ENCODE measurements at places on chromosomes 5 and 9.
A peak's percentile ranks its signal among the peaks of the same experiment; 100 is the strongest.

DNA sequence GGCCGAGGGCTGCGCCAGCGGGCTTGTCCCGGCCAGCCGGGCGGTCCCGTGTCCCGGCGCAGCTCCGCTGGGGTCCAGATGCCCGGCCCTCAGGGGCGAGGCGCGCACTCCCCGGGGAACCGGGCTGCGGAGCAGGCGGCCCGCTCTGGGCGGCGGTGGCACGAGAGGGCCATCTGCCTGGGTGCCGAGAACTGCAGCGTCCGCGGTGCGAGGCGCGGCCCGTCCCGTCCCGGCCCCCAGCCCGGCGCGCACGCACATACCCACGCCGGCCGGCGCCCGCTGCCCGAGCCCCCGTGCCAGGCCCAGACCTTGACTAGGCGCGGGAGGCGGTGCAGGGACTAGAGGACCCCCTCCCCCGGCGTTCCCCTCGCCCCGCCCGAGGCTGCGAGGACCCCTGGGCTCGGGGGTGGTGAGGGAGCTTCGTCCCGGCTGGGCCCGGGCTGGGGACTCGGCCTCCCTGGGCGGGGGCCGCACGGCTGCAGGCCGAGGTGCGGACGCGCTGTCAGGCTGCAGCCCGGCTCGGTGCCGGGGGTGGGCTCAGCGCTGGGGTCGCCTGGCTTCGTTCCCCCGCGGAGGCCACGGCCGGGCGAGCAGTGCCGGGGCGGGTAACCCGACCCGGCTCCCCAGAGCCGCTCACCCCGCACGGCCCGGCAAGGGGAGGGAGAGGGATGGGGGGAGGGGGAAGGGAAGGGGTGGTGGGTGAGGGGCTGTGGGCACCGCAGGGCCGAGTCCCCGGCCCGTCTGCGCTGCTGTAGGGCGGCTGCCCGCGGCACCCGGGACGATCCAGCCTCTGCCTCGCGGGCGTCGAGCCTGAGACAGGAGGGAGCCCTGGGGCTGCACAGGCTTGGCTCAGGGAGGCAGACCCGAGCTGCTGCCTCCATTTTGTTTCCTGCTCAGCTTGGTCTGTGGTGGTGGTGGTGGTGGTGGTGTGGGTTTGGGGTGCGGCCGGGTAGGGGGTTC, 1.2 kb upstream of the NSD1 start:
- DNase-seq: no peak

DNA sequence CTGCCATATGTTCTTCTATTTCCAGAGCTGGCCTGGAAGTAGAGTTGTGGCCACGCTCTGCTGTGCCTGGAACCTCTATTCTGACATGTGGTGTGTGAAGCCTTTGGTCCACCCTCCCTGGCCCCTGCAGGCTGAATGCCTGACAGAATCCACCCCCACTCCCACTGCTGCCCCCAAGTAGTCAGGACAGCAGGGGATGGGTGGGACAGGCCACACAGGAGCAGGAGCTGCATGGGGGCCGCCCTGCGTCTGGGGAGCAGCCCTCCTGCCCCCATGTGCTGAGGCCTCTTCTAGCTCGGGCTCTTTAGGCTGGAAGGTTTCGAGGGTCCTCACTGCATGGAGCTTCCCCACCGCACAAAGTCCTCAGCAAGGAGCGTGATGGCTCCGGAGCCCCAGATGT, 32.6 kb upstream of the IRX4 start:
- DNase-seq: no peak

DNA sequence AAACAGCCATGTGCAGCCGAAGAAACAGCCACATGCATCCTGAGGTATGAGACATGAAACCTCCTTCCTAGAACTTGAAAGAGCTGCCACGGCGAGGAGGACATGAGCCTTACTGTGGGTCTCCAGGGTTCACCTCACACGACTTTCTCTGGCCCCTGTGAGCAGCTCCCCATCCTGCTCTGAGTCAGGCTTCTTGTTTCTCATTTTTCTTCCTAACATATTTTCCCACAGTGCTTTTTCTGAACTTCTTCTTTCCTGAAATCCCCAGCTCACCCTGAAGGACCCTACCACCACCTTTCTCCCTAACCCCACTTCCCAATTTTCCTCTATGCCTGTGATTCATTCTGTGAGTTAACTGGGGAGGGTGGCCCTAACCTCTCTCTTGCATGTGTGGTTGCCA, 33.7 kb upstream of the ADRB2 start:
- DNase-seq: no peak

- no peak for DNase-seq
Observed at GRCh38 chr5:112604732-112605630, 132.7 kb upstream of the APC start.

GRCh38 chr5:2153802-2154201, 271.1 kb upstream of the IRX4 start:
- no peak for DNase-seq

GRCh38 chr9:131951905-131952304, 127.8 kb downstream of the MED27 start:
- no peak for DNase-seq

DNA sequence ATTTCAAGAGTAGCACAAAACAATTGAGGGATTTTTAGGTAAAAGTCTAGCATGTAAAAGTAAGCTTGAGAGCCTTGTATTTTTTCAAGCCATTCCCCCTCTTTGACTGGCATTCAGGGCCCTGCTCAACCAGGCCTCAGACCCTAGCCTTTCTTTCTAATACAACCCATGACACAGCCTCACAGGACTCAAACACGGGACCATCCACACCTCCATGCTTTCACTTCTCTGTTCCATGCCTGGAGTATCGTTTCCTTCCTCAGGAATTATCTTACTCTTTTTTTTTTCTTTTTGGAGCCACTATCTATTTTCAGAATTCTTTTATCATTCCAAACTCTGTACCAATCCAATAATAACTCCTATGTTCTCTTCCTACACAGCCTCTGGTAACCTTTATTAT, 560.2 kb upstream of the CLINT1 start:
- no peak for DNase-seq

- peak; percentile 55 for DNase-seq
Observed at GRCh38 chr5:14143841-14144585, 871 bp downstream of the TRIO start.

- no peak for DNase-seq
Observed at GRCh38 chr9:130461731-130462130, 17.0 kb downstream of the ASS1 start.

DNA sequence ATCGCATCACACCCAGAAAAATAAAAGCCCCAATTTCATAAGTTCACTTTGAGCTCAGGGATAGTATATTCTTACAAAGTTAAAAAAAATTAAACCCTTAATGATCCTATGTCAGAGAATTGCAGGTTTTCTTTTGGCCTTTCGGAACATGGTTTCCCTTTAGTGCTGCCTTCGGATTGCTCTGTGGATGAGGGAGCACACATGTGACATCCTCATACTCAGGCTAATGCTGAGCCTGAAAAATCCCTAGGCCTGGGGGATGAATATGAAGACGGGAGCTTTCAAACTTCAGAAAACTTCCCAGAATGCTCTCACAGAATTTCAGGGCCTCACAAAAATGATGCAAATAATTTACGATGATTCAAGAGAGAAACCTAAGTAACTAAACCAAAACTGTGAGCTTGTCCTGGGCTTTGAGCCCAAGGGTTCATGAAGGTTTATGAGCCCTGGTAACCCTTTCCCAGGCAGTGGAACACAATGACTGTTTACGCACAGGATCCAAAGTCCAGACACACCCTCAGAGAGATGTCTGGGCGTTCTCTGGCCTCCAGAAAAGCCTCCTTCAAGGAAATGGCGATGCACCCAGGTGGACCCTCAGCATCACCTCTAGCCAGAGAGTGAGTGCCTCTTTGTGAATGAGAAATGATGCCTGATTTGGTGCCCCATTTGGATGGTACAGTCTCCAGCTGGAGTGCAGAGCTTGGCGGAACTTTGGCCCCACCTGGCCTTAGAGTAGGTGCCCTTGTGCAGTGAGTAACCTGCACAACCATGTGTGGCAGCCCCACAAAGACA, 145.4 kb downstream of the ENTREP1 start:
- no peak for DNase-seq

DNA sequence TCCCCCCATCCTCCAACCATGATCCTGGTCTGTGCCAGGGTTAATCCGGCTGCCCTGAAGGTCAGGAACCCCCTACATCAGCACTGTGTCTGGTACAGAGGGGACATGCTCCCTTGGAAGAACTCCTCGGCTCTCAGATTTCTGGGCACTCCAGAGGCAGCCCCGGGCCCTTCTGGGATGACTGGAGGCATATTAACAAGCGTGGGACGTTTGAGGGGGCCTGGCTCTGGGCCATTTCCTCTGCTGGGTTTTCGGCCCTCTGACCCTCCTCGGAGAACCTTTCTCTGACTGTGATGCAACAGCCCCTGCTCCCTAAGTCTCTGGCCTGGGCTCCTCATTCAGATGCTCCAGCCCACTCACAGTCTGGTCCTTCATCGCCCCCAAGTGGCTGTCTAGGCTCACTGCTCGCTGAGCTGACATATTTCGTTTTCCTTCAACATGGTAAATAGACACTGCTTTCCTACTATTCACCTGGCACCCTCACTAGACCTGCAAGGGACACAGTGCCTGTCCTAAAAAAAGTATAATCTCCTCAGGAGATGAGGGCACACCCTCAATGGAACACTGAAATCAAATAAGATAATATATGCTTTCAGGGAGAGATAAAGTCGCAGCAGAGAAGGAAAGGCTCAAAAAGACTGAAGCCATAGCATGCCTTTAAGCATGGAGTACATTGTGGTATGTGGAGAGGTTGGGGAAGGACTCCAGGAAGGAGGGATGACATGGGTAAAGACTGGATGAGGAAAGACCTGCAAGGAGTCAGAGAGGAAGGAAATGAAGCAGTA, 404.7 kb upstream of the TRPC7 start:
- DNase-seq: peak; percentile 35
